ENCODE measurements at places on chromosomes 13 and 19.
A peak's percentile ranks its signal among the peaks of the same experiment; 100 is the strongest.

DNA sequence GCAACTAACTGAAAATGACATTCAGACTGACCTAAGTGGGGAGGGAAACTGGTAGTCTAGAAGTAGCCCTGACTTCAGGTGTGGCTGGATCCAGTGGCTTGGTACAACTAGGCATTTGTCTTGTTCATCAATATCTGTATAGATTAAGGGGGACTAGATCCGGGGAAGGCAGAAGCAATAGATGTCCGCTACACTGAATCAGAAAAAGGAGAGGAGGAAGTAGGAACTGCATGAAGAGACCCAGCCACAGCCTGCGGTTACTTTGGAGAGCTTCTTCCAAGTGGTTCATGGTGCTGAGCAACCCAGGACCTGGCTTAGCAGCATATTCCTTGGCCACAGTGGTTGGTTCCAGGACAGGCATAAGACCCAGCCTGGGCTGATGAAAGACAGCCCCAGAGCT is 9.9 kb upstream of the PRODH2 start:
- no peak for DNase-seq

DNA sequence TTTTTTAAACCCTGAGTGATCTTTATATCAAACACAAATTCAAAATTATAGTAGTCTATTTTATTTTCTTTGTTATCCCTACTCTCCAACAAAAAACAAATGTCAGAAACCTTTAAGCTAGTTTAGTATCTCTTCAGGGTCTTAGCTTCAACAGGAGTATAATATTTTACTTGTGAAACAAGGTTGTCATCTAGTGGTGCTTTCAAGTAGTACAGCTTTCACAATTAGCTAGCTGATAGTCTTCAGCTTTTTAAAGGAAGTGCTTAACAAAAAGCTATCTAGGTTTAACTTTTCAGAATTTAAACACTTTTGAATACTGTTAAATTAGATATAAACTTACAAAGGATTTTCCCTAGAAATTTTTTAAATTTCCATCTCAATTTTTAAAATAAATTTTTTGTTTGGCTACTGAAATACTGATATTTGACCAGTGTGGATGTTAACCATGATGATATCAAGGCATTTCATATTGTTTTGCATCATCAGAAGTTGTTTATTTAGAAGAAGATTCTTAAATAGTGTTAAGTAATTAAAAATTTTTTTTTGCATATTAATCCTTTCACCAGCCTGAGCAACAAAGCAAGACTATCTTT is 34.2 kb downstream of the TDRD3 start:
- DNase-seq = no peak

DNA sequence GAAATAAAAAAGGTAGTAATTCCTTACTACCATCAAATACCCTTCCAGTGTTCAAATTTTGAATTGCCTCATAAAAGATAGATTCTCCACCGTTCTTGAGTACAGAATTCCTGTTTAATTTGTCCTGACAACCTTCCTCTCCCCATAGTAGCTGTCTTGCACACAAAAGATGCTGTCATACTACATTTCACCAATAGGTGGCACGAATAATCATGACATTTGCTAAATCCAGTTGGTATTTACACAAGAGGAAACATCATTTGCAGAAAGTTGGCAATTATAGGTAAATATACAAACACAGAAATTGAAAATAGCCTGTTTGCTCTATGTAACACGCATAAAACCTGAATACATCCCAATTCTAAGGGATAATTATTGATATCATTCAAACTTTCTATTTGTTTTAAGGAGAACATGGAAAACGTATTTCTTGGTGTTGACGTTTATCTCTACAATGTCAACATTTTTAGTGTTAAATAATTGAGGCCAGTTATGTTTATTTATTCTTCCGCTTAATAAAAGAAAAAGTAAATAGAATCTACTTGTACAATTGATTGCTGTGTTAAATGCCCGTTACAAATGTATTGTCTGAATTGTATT is 58.3 kb upstream of the CLDN10 start:
- DNase-seq = peak; percentile 52

GRCh38 chr13:75850916-75851315 is 214.8 kb downstream of the LMO7 start:
- no peak for DNase-seq

DNA sequence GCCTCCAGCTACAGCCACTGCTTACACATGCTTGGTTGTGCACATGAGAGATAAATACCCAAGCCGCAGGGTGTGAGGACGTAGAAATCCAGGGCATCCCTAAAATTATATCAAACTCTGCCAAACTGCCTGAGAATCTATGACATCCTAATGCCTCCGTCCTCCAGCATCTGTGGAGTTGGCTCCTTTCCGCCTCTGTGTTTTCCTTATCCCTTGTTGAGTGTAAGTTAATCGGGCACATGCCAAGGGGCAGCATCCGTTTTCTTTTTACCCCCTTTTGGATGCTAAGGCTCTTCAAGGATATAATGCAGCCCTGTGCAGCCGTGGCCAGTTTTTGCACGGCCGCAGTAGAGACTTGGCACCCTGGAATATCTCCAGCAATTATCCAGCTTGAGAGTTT is 66.5 kb downstream of the COL4A2 start:
- DNase-seq = no peak

DNA sequence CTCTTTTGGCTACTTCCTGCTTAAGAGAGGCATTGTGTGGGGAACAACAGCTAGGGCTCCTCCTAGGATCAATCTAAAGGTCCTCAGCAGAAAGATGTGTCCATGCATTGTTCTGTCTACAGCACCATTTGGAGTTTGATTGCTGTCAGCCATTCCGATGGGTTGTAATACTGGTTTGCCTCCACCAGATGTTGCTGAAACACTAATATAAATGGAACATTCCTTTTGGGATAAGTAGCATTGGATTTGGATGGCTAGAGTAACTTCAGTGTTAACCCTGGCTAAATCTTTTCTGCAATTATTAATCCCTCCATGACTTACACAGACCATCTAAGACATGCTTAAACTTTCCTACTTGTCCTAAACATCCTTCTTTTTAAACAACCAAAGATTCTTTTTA is 104.2 kb downstream of the TDRD3 start:
- DNase-seq = no peak

- DNase-seq = no peak
Measured at GRCh38 chr19:37593996-37594303, 642 bp downstream of the ZNF571 start.

DNA sequence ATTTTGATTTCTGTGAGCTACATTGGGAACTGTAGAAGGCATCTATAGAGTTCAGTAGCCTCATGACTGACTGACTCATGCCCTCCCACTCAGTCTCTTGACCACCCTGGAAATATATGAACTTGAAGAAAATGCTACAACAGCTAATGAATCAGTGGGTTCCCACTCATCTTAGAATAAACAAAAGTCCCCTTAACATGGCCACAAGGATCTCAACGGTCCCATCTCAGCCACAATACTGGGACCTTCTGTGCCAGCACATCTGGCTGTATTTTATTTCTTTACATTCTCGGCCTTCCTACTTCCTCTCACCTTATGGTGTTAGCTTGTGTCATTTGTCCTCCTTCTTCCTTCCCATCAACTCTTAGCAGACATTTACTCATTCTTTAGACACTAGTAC is 619.8 kb downstream of the DCT start:
- DNase-seq = no peak

DNA sequence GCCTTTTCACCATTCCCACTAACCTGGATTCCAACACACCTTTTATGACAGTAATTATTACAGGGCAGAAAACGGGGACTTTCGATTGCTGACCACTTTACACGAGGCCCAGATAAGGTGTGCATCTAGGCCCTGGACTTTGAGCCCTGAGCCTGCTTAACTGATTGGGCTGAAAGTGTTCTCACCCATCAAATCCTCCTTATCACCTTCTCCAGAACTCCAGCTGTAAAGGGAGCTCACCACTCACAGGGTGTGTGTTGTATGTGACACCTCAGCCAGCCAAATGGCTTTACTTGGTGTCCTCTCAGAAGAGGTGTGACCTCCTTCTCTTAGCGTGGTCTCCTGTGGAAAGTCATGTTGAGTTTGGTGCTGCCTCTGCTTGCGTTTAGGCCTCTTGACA is 36.5 kb downstream of the SIPA1L3 start:
- DNase-seq = no peak

- no peak for DNase-seq
Measured at GRCh38 chr19:38099966-38100365, 124.1 kb downstream of the DPF1 start.

All from endothelial cell (in vitro differentiated cells).